CD4-positive, alpha-beta T cell (primary cell): ENCODE measurements at places on chromosomes 12 and 14. TPM values are rescaled to one million over a fixed set of nuclear protein-coding genes. Genes with fewer than 3 reads are reported as not detected.

GRCh38 chr14:58275527-58276190, 22.7 kb upstream of the ARID4A start:
- no peak for DNase-seq
- peaks cover 55% of the 10 kb centered on the region for H3K36me3 ChIP-seq
- H3K27ac ChIP-seq = peak overlapping the region; percentile 3
- H3K4me1 ChIP-seq = peaks cover 12% of the 10 kb centered on the region
- H3K4me3 ChIP-seq = no peak overlapping the region

DNA sequence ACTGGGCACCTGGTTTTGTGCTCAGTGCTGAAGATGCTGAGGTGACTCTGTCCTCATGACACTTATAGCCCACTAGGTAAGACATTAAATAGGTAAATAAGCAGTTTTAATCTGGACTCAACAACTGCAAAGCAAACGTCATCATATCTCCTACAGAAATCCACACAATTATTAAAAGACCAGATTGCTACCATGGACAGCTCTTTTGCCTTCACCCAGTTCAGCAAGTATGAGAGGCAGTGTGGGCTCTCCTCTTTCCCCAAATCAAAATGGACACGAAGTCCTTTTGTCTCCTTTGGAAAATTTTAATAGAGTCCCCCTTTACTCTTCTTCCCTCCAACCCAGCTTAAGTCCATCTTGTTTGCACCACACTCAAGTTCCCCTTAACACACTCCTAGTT, 171.1 kb downstream of the RPAP3 start:
- no peak overlapping the region for H3K4me3 ChIP-seq
- H3K36me3 ChIP-seq = no peaks in the 10 kb centered on the region
- no peaks in the 10 kb centered on the region for H3K4me1 ChIP-seq
- no peak overlapping the region for H3K27ac ChIP-seq
- DNase-seq = no peak
- H3K27me3 ChIP-seq = no peaks in the 10 kb centered on the region

- no peak for DNase-seq
- H3K27me3 ChIP-seq = peaks cover 22% of the 10 kb centered on the region
- peak overlapping the region; percentile 67 for H3K4me3 ChIP-seq
- no peaks in the 10 kb centered on the region for H3K36me3 ChIP-seq
- H3K4me1 ChIP-seq = peaks cover 18% of the 10 kb centered on the region
Observed at GRCh38 chr12:79689477-79690141, 1.2 kb downstream of the PAWR start.

DNA sequence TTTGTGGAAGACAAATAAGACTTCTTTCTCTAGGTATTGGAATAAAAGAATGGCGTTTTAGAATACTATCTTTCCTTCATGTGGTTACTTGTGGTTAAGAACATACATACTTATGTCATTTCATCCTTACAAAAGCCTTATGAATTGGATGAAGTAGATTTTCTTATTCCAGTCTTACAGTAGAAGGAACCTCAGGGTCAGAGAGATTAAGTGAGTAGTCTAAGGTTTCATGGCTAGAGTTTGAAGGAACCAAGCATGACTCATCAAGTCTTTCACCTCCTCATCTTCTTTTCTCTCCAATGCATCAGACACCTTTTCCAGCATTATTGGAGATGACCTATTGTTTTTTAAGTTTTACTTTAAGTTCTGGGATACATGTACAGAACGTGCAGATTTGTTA, 92.9 kb upstream of the NEDD1 start:
- H3K27ac ChIP-seq = no peak overlapping the region
- H3K4me1 ChIP-seq = no peaks in the 10 kb centered on the region
- H3K4me3 ChIP-seq = no peak overlapping the region
- no peaks in the 10 kb centered on the region for H3K27me3 ChIP-seq
- H3K36me3 ChIP-seq = no peaks in the 10 kb centered on the region
- DNase-seq = no peak

- H3K4me3 ChIP-seq = no peak overlapping the region
- H3K27me3 ChIP-seq = no peaks in the 10 kb centered on the region
- no peaks in the 10 kb centered on the region for H3K4me1 ChIP-seq
- H3K27ac ChIP-seq = no peak overlapping the region
- H3K36me3 ChIP-seq = no peaks in the 10 kb centered on the region
Observed at GRCh38 chr14:80269353-80269925, 58.1 kb upstream of the DIO2 start.

- H3K4me3 ChIP-seq = no peak overlapping the region
- H3K4me1 ChIP-seq = no peaks in the 10 kb centered on the region
- H3K27ac ChIP-seq = no peak overlapping the region
- H3K36me3 ChIP-seq = no peaks in the 10 kb centered on the region
Observed at GRCh38 chr12:5232291-5232690, 188.6 kb downstream of the KCNA5 start.

- H3K4me1 ChIP-seq = no peaks in the 10 kb centered on the region
- peaks cover 5% of the 10 kb centered on the region for H3K27me3 ChIP-seq
- no peak overlapping the region for H3K4me3 ChIP-seq
- DNase-seq = no peak
- H3K36me3 ChIP-seq = no peaks in the 10 kb centered on the region
- no peak overlapping the region for H3K27ac ChIP-seq
Observed at GRCh38 chr14:63205866-63206265, 1.6 kb downstream of the RHOJ start.

DNA sequence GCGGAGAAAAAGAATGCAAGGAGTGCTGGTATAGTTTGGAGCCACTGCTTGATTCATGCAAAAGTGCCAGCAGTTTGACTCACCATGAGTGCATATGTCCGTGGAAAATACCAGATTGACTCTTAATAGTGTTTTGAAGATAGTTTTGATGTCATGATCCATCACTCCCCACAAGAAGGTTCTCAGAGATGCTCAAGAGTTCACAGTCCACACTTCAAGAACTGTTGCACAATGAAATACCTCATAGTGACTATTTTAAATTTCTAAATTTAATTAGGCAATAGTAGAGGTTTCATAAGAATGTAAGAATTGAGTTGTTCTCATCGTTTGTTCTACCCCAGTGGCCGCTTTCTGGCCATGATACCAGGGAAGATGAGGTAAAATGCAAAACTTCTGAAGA, 286.6 kb upstream of the RGS6 start:
- no peak for DNase-seq
- peaks cover 8% of the 10 kb centered on the region for H3K36me3 ChIP-seq

DNA sequence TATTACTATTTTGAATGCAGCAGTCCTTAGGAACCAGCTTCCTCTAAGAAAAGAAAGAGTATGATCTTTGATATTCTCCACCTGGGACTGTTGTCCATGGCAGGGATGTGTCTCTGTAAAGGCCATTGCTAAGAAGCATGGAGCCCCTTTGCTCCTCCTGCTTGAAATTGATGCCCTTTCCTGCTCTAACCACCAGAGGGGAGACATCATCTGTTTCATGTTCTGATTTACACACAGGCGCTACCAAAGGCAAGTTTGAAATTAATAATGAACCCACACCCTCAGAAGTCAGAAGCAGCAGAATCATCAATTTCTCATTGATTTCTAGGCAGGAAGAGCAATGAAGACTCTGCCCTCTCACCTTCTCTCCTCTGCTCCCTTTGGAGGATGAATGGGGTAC, 253.8 kb downstream of the RMST start:
- no peak for DNase-seq
- no peak overlapping the region for H3K4me3 ChIP-seq
- no peak overlapping the region for H3K27ac ChIP-seq
- no peaks in the 10 kb centered on the region for H3K4me1 ChIP-seq
- H3K36me3 ChIP-seq = no peaks in the 10 kb centered on the region
- no peaks in the 10 kb centered on the region for H3K27me3 ChIP-seq

GRCh38 chr12:12097891-12098690, 27.4 kb downstream of the BCL2L14 start:
- no peak for DNase-seq
- H3K27me3 ChIP-seq = no peaks in the 10 kb centered on the region
- H3K4me3 ChIP-seq = no peak overlapping the region
- H3K27ac ChIP-seq = no peak overlapping the region
- H3K36me3 ChIP-seq = no peaks in the 10 kb centered on the region
- H3K4me1 ChIP-seq = no peaks in the 10 kb centered on the region

DNA sequence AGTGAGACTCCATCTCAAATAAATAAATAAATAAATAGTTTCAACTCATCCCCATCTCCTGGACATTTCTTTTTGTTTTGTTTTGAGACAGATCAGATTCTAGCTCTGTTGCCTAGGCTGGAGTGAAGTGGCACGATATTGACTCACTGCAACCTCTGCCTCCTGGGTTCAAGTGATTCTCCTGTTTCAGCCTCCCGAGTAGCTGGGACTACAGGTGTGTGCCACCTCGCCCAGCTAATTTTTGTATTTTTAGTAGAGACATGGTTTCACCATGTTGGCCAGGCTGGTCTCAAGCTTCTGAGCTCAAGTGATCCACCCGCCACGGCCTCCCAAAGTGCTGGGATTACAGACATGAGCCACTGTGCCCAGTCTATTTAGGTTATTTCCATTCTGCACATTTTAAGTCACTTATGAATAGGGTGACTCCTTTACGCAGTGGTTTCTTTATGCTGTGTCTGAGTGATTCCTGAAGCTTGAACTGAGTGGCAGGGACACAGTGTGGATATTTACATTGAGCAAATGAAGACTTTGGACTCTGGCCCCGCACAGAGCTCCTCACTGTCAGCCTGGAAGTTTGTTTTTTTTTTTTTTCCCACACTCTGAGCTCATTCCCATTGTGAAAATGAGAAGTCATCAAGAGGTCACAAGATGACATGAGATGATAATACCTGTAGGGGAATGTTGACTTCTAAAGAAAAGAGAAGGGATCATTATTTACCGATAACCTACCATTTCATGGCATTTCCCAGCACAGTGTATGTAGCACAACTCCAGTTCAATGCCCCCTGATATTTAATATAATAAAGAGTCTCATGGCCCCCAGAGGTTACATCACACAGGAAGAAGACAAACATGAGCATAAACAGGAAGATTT, 72.6 kb downstream of the TBX3 start:
- no peaks in the 10 kb centered on the region for H3K4me1 ChIP-seq
- no peaks in the 10 kb centered on the region for H3K27me3 ChIP-seq
- DNase-seq = no peak
- no peak overlapping the region for H3K27ac ChIP-seq
- no peak overlapping the region for H3K4me3 ChIP-seq

DNA sequence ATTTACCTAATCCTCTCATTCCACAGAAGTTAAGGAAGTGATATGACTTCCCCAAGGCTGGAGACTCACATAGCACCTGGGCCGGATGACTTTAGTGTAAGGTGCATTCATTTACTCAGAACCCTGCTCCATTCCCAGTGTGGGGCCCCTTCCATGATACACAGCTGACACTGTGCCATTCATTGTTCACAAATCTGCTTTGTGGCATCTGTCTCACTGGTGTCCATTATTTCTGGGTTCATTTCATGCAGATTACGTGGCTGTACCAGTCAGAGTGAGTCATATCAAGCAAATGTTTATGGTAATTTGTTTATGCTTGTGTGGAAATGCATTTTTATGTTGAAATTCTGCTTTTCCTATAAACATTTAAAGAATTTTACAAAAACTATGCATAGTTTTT, 5.2 kb downstream of the ANO4 start:
- H3K4me3 ChIP-seq = no peak overlapping the region
- H3K27me3 ChIP-seq = no peaks in the 10 kb centered on the region
- no peaks in the 10 kb centered on the region for H3K36me3 ChIP-seq

DNA sequence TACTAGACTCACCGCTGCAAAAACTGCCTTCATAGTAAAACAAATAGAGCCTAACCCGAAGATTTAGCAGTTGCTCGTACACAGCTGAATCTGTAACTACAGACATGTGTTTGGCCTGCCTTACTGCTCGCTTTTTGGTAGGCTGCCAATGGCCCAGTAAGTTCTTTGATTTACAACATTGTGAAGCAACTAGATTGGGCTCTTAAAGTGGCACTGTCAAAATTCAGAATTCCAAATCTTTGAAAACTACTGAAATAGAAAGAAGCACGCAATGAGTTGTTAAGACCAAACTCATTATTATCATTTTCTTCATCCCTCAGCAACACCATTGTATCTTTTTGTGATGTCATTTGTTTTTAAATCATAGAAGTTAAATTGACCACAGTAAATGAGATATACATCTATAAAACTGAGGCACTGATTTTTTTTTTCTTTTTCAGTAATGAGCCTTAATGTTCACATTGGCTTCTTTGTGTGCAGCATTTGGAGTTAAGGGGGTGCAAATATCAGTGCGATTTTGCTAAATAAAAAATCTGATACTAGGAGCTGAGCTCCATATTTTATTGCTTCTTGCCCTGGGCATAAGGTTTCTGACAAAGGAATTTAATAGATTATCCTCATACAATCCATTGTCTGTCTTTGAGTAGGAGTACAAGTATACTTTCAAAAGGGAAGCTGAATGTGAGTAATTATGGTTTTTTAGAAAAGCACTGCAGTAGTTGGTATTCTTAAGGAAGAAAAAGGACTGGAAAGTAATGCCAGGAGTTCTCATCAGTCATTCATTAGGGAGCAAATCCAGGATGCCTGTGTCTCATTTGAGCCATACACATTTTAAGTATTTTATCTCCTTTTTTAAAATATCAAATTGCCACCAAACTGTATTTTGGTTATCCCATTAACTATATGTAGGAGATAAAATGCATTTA, 138.5 kb downstream of the KICS2 start:
- no peak overlapping the region for H3K27ac ChIP-seq
- DNase-seq = no peak
- no peaks in the 10 kb centered on the region for H3K4me1 ChIP-seq
- no peak overlapping the region for H3K4me3 ChIP-seq

DNA sequence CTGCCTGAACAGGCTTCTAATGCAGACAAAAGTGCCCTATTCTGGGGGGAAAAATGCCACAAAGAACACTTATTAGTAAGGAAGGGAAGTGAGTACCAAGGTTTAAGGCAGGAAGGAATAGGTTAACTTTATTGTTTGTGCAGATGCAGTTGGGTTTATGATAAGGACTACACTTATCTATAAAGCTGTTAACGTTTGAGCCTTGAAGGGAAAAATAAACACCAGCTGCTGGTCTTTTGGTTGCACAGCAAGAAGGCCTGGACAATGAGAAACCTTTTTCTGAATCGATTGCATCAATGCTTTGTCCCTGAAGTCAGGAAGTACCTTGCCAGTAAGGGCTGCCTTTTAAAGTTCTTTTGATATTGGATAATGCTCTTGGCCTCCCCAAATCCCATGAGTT, 407.8 kb downstream of the ATP23 start:
- no peaks in the 10 kb centered on the region for H3K27me3 ChIP-seq
- H3K27ac ChIP-seq = no peak overlapping the region
- no peaks in the 10 kb centered on the region for H3K36me3 ChIP-seq
- no peaks in the 10 kb centered on the region for H3K4me1 ChIP-seq
- DNase-seq = no peak

WNT1 gene
- 2.7 TPM for total RNA-seq

CACNA1C gene
- total RNA-seq = 0.08 TPM

NKX2-1 gene
- not detected for total RNA-seq

RPL10L gene
- not detected for total RNA-seq
